ENCODE measurements at places on chromosomes 12 and 14.

- no peak for DNase-seq
Measured at GRCh38 chr14:101352567-101352966, 208.7 kb upstream of the DIO3 start.

DNA sequence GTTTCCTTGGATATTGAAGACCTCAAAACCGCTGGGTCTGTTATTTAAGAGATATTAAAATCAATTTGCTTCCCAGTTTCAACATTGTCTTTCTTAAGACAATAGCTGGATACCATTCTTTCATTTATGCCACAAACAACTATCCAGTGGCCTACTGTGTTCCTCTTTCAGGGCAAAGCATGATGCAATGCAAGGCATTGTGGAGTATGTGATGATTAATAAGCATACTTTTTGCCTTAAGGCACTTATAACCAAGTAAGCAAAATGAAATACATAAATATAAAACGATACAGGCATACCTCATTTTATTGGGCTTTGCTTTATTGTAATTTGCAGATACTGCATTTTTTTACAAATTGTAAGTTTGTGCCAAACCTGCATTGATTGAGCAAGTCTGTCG is 45.5 kb downstream of the SCN8A start:
- DNase-seq: no peak

DNA sequence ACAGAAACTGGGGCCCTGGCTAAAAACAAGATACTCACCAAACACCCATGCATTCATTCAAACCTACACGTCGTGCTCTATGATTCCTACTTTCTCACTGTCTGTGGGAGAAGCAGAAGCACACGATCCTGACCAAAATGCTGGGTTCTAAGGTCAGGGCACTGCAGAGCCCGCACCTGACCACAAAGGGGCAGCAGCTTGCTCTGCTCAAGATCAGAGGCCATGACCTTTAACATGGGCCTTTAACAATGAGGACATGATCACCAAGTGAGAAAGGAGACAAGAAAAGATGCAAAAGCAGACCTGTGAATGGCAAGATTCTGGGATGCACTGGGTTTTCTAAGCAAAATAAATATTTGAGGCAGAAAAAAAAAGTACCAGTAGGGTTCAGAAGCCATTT is 40.1 kb upstream of the VPS33A start:
- DNase-seq: no peak

DNA sequence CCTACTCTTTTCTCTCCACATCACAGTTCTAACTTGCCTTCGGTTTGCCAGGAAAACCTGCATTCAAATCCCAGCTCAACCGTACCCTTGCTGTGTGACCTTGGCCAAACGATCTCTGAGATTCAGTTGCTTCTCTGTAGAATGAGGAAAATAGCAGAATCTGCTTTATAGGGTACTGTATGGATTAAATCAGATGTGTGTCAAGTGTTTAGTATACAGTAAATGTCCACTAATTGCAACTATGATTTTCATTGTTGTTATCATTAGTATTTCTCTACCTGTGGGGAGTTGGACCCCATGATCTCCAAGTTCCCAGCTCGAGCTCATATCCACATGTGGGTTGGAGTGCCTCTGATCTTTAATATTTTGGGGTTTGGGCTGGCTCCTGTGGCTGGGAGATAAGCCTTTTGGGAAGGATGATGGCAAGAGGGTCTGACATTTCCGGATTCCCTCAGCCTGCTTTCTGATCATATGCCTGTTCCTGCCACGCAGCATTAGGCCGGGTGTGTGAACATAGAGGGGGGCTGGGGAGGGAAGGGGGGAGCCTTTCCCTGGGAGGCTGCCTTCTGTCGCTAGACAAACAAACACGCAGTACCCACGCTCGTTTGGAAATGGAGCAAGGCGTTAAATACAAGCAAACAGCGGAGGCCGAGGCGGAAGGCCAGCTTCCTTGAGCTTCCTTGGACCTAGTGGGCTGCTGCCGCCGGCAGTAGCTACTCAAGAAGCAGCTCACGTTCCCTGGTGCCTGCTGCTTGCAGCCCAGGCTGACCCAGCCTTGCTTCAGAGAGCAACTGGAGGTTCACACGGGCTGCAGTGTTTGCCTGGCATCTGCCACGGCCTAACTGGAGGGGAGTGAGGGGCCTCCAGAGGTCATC is 213.5 kb upstream of the LHX5 start:
- DNase-seq: no peak

GRCh38 chr14:33556382-33557121 is 394.3 kb downstream of the EGLN3 start:
- peak; percentile 52 for DNase-seq

DNA sequence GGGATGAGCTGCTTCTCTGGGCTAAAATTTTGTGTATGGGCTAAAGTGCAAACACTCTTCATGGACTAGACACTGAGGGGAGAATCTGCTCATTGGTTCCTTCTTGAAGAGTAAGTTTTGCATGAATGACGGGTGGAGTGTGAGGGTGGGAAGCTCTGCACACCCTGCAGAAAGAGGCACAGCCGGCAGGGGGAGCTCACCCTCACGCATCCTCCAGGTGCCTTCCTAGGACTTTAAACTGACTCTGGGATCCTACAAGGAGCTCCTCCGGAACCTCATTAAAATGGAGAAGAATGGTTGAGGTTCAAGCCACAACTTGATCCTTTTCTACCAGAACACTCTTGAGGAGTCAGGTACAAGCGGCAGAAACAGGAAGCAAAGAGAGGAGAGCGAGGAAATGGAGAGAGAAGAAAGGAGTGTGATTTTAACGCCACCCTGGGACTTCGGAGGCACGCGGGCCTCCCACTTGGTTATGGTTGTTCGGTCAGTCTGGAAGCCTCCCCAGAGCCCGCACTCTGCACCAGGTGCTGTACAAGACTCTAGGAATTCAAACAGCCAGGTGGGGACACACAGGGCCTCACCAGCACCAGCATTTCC is 87.5 kb downstream of the SETD3 start:
- no peak for DNase-seq

GRCh38 chr14:65033181-65033580 is 46.5 kb downstream of the FNTB start:
- DNase-seq: no peak

DNA sequence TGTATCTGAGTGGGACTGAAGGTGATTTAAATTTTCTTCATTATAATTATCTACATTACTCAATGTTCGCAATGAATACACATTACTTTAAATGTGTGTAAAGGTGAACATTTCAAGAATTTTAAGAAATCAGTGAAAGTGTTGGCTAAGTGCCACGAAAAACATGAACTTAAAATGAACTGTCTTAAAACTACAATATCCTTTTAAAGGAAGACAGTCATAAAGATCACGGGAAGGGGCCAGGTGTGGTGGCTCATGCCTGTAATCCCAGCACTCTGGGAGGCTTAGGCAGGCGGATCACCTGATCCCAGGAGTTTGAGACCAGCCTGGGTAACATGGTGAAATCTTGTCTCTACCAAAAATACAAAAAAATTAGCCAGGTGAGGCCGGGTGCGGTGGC is 11.2 kb downstream of the MOK start:
- peak; percentile 75 for DNase-seq

DNA sequence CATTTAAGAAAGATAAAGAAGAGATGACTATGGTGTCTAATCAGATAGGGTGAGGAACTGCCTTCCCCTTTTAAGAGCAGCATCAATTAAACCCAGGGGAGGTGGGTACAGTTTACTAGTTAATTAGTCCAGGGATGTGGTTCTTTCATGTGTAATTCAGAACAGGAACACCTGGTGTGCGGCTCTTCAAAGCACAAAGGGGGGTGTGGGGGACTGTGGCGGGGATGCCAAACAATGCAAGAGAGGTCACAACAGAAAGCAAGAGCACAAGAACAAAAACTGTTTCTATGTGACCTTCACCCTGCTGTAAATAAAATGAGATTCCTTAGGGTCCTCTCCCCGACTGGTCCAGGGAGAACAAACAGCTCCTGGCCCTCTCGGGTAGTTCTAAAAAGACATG is 183.9 kb upstream of the SOX5 start:
- no peak for DNase-seq

DNA sequence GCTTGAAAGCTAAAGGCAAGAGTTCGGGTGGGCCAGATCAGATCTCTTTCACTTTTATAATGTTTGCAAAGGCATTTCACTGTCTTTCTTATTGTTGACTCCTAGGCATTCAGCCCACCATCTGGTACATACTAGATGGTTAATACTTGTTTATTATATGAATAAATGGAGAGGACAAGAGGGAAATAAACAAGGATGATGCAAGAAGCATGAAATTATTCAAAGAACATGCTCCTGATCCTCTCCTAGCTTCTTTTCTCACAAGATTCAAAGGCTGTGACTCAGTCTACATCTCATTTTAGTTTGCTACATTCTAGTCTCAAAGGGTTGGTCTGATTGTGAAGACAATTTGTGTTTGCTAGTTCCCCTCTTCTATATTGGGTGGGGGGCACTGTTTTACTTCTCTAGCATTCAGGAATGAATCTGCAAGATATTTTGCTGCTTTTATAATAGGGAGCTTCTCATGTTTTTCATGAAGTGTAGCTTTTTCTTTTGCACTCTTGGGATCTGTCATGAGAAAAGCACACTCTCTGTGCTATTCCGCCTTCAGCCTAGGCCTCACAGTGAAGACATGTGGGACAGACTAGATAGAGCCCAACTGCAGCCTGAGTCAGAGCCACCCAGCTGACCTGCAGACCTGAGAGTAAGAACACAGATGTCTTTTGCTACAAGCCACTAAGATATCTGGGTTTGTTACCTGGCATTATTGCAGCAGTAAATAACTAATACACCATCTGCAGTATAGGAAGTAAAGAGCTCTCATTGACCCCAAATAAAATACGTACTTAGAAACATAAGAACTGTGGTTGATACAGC is 65.7 kb downstream of the PTHLH start:
- DNase-seq: no peak

DNA sequence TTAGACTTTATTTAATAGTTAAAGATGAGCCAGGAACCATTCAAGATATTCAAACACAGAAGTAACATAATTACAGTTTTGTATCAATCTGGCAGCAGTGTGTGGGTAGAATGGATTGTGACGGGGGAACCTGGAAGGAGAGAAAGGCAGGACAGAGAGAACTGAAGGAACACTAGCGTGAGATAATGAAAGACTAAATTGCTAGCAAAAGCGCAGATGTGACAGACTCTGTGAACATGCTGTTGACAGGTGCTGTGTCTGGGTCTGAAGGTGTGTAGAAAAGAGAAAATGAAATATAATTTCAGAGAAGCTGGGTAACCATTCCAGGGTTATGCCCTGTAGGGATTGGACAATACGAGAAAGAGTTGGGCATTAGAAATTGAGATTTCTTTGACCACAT is 372.3 kb downstream of the SYT1 start:
- DNase-seq: no peak

DNA sequence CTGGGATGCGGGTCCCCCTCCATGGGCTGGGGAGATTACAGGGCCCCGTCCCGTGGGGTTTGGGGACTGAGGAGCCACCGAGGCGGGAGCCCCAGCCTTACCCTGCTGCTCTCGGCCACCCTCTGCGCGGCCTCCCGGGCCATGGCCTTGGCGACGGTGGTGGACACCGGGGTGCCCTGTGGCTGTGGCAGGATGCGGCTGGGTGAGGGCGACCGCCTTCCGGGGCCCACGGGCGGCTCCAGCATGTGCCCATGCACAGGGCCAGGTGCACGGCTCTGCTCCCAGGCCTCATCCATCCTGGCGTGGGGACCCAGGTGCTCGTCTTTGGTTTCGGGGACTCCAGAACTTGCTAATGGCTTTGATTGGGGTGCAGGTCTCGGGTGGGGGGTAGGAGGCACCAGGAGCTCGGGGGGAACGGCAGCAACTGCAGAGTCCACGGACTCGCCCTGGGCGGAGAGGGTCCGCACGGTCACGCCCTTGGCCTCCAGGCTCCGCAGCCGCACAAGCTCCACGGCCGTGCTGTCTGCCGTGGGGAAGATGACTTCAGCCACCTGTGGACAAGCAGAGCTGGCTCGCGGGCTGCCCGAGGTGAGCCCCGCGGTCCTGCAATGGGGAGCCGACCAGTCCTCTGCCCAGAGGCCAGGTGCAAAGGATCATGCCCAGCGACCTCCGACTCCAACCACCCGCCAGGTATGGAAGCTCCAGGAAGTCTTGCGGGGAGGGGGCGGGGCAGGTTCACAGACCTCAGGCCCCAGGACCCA is 99.2 kb downstream of the PIWIL1 start:
- no peak for DNase-seq

DNA sequence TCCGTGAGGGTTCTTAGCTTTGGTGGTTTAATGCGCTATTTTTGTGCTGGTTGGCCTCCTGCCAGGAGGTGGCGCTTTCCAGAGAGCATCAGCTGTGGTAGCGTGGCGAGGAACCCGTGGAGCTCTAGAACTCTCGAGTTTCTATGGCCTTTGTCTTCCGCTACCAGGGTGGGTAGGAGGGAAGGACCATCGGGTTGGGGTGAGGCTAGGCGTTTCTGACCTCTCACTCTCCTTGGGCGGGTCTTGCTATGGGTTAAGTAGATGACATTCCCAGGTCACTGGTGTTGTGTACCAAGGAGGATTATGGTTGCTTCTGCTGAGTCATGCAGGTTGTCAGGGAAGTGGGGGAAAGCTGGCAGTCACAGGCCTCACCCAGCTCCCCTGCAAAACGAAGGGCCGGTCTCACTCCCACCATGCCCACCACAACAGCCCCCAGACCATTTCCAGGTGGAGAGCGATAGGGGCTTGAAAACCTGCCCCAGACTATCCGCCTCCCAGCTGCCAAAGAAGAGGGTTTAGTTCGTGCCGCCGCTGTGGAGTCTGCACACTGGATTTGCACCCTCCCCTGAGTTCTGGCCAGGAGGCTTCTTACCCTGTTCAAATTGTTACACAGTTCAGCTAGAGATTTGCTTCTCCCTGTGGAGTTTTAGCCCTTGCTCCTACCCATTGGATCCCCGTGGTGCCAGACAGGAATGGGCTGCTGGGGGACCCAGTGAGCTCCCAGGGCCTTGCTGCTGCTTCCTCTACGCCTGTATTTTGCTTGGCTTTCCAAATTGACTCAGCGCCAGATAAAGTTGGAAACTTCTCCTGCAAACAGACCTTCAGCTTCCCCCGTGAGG is 21.9 kb downstream of the RNFT2 start:
- DNase-seq: no peak

DNA sequence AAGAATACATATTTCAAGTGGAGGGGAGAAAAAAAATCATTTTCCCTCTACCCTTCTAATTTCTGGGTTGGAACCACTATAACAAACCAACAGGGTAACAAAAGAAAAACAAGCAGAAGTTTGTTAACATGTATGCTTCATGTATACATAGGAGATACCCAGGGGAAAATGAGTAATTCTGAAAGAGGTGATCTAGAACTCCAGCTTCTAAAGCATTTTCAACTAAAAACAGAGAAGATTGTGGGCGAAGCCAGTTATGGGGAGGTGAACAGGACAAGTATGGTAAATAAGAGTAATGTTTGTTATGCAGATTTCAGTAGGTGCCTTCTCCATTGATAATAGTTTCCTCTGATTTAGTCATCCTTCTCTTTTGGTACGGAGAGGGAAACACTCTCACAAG is 16.7 kb downstream of the FNTB start:
- DNase-seq: no peak

GRCh38 chr14:103624860-103625259 is 4.2 kb upstream of the KLC1 start:
- DNase-seq: peak; percentile 56

GRCh38 chr12:132881818-132882217 is 5.6 kb downstream of the CHFR start:
- peak; percentile 10 for DNase-seq

Measured in astrocyte (in vitro differentiated cells and primary cell).